ENCODE measurements at places on chromosomes 3 and 15.

- no peak for DNase-seq
These were observed 19.8 kb upstream of the FAM107A start for GRCh38 chr3:58596834-58597518.

GRCh38 chr3:42166662-42167300, 75.6 kb downstream of the TRAK1 start:
- no peak for DNase-seq

DNA sequence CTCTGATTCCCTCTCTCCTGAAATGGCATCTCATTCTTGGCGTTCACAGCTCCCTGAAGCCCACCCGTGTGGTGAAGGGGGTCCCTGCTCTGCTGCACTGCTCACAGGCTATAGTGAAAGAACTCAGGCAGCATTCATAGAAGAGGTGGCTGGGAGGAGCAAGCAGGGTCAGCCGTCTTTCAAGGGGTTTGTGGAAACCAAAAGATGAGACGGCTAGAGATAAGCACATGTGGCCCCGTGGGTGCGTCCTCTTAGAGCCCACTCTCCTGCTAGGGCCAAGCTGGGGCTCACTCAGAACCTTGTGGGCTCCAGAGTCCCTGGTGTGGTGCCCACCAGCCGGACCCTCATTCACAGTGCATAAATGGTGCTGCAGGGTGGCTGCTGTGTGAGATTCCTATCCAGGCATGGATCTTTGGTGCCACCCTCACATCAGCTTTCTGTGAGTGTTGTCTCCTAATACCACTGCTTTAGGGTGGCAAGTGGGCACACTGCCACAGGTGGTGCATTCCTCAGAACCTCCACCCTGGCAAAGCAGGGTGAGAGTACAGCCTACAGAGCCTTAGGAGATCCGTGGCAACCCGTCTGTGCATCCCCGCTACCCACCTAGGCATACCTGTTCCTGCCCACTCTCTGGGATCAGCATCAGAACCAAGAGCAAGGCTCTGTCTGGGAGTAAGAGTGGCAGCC, 11.2 kb upstream of the SEMA4B start:
- no peak for DNase-seq

DNA sequence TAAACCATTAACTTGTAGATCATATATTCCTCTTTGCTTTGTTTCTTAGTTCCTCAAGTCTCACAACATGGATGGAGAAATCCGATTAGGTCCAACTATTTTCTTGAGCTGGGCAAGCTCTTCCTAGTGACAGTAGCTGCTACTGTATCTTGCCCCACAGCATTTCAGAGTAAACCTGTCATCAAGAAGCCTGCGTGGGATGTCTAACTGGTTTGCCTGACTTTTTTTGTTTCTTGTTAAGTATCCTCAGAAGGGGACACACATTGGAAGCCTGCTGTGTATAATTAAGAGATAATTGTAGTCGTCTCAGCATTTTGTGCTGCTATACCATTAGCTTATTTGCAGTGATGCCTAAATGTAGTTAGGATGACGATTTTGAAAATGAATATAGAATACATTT, 29.3 kb upstream of the STT3B start:
- no peak for DNase-seq

DNA sequence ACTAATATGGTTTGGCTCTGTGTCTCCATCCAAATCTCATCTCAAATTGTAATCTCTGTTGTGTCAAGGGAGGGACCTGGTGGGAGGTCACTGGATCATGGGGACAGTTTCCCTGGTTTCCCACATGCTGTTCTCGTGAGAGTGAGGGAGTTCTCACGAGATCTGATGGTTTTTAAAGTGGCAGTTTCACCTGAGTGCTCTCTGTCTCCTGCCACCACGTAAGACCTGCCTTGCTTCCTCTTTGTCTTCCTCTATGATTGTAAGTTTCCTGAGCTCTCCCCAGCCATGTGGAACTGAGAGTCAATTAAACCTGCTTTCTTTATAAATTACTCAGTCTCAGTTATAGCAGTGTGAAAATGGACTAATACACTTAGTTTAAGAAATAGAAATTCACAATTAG, 228.9 kb downstream of the CD47 start:
- no peak for DNase-seq

GRCh38 chr3:132641837-132642538, 17.6 kb downstream of the ACAD11 start:
- no peak for DNase-seq

DNA sequence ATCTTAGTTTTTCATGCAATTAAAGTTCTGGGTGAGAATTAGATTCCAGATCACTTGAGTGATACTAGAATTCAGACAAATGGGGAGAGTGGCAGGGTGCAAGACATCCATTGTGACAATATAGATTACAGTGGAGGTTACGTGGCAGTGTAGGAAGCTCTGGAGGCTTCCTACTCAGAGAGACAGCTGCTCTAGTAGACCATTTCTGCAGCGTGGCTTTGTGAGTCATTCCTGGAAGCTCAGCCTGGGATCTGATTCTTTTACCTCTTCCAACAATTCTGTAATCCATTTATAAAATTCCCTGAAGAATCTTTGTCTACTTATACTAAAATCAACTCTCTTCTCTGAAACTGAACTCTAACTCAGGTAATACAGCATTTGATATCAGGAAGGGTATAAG, 90.4 kb upstream of the ASB14 start:
- no peak for DNase-seq

GRCh38 chr3:163043074-163043473, 1546.5 kb downstream of the OTOL1 start:
- DNase-seq, result no peak

- no peak for DNase-seq
These were observed 23.1 kb upstream of the PDCD6IP start for GRCh38 chr3:33775363-33775762.

- no peak for DNase-seq
These were observed 79.2 kb upstream of the ARHGEF3 start for GRCh38 chr3:56880720-56881575.

DNA sequence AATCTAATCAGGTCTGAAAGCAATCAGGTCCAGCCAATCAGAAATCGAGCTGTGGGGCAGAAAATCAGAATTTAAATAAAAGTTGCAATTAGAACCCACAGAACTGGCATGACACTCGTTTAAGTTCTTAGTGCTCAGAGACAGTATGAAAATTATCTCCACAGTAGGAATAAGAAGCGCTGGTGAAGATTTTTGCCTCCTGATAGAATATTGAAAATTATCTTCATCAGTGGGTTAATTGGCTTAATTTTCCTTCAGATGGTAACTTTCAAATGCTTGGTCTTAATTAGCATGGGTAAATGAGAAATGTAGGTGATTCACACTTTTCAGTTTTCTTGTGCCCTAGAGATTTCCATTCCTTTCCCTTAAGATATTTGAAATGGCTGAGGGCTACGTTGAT, 109.1 kb upstream of the MDFIC2 start:
- DNase-seq, result no peak

DNA sequence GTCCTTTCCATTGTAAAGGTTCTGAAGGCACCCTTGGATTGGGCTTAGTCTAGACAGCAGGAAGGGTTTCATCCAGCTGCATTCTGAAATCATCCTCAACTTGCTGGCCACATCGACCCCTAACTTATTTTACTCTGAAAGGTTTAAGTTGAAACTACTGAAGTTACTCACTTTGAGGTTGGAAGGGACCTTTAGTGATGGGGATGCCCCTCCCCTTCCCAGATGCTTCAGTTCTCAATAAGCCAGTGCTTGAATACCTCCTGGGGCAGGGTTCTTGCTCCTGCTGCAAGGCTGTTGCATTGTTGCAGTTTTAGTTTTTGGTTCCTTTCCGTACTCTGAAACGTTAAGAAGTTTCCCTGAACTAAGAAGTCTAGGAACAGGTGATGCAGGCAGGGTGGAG, 26.4 kb downstream of the FGD5 start:
- no peak for DNase-seq

DNA sequence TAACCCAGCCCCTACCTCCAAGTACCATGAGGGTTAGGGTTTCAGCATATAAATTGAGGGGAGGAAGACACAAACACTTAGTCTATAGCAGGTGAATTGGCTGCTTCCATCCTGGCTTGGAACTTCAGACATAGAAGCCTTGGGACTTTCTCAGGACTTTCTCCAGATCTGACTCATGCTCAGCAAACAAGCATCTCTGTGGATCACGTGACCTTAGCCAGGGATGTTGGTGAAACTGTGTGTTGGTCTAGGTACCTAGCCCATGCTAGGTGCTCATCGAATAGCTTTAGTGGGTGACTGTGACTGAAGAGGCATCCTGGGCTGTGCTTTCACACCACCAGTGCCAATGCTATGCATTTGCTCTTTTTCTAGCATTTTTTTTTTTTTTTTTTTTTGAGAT, 58.9 kb downstream of the CD47 start:
- DNase-seq, result no peak

DNA sequence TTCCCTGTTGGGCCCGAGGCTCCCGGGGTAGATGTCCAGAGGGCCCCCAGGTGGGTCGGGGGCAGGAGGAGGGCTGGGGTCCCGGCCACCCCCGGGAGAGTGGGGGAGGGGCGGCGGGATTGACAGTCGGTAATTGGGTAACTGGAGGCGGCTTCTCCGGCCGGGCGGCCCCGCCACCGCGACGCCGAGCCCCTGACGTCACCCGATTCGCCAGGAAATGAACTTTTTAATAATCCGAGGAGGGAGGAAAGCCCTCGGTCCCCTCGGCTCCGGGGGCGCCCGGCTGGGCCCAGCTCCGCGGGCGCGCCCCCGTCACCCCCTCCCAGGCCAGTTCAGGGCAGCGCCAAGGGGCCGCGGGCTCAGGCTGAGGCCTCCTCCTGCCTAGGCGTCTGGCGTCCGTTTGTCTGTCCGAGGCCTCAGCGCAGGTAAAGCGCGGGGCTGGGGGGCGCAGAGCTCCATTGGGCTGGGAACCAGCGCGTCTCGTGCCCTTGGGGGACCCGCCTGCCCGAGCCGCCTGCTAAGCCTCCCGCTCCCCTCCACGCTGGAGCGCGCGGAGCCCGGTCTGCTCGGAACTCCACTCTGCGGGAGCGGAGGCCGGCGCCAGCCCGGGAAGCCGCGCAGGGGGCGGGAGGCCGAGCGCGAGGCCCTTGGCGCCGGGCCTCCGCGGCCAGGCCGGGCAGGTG, 3.9 kb downstream of the GATA2 start:
- peak; percentile 25 for DNase-seq

DNA sequence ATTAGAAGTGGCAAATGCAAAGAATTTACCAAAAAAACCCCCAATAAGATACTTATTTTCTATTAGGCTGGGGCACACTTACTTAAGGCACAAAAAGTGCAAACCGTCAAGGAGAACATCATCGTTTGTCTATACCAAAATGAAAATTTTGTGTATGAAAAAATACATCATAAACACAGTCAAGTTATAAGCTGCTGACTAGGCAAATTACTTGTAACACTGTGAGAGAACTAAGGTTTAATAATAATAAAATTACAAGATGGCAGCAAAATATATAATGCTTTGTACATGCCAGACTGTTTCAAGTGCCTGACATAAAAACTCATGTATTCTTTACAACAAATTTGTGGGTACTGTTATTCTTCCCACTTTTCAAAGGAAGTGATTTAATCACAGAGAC, 297.2 kb upstream of the CRBN start:
- no peak for DNase-seq

DNA sequence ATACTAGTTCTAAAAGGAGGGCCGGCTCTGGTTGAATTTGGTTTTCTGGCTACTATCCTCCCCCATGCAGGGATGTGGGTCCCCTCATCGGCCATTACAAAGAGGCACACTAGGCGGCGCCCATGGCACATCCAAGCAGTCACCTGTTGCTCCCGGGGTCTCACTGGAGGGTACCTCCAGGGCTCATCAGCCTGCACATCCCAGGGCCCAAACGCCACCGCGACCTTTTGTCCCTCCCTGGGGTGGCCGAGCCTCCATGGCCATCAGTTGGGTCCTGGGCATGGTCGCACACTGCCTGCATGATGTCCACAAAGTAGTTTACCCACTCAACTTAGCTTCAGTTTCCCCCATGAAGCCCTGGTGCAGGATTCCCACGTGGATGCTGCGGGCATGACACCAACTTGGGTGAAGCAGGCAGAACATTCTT, 28.3 kb downstream of the IDH3A start:
- DNase-seq, result peak; percentile 29

DNA sequence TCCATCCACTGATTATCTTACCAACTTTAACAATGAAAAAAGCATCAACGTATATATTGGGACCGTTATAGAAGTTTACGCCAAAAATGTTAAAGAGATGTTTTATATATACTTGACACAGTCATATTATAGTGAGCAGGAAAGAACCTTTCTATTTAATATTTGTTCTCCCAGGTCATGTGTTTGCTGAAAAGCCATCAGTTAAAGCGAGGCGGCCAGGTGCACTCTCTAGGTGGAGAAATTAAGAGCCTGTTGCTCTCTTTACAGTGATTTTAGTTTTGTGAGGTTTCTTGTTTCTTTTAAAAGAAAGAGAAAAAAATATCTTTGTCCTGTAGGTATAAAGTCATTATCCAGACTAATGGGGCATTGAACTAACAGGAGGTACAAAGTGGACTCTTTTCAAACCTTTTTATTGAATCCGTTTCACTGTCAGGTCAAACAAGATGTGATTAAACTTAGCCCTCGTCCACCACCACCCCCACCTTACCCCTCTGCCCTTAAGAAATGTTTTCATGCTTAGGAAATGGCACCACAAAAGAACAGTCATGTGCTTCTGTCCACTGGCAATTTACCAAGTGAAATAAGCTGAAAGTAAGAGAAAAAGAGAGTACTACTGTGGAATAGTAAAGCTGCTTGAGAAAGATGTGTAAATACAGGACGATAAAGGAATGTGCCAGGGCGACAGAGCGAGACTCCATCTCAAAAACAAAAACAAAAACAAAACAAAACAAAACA, 279.9 kb downstream of the PTPRG start:
- no peak for DNase-seq

DNA sequence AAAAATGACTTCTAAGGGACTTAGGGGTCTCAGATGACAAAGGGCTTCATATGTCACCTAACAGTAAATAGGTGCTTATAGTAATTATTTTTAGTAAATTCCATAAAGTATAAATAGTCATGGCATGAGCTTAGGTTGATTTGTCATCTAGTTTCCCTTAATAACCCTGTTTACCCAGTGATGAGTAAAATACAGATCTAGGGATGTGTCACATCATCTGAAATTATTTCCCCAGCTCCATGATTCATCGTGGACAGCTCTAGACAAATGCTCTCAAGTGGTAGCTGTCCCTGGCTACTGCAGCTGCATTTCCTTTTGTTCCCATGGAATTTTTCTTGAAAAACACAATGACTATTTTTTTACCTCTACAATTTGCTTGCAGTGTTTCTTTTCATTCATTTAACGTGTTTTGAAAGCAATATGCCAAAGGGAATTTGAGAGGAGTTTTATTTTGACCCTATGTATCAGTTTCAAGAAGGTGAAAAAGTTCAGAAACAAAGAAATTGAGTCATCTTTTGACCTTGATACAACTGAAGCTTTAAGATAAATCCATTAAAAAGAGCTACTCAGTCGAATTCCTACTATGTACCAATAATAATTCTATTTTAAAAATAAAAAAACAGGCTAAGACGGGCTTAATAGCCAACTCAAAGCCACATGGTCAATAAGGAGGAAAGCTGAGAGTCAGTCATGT, 241.6 kb downstream of the KCNMB2 start:
- DNase-seq, result no peak
